Astrocyte of the spinal cord (primary cell): ENCODE measurements at places on chromosomes 6 and 20.
A peak's percentile ranks its signal among the peaks of the same experiment; 100 is the strongest.

GRCh38 chr6:44837741-44838140 is 450.2 kb downstream of the CDC5L start:
- no peak for DNase-seq

- no peak for DNase-seq
These were observed 282.7 kb downstream of the TBC1D7 start for GRCh38 chr6:13045676-13046075.

DNA sequence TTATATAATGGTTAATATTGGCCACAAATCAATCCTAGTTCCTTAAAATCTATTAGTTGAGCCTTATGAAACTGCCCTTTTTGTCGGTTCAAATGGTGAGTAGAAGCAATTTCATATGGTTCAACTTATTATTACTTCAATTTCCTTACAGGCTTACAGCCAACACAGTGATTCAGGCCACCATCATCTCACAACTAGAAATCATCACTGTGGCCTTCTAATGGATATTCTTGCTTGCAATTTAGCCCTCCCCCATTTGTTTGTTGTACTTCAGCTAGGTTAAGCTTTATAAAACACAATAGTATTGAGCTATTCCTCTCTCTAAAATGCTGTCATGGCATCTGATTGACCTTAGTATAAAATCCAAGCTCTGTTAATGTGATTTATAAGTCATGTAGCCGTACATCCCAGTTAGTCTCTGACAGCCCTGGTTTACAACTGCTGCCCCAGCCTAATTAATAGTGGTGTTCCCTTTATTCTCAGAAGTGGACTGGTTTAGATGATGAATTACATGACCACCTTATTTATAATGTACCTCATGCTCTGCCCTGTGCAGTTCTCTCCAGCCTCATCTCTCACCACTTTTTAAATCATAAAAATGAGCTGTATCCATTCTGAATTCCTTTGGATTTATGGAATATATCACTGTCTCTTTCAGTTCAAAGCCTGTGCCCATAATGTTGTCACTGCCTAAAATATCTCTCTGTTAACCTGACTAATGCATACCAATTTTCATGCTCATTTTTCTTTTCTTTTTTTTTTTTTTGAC is 36.7 kb downstream of the LAMA2 start:
- DNase-seq, result peak; percentile 33

- DNase-seq, result no peak
These were observed 160.6 kb upstream of the GGTLC1 start for GRCh38 chr20:24149175-24149574.

- DNase-seq, result no peak
These were observed 72.5 kb downstream of the TCP11 start for GRCh38 chr6:35068644-35069043.

DNA sequence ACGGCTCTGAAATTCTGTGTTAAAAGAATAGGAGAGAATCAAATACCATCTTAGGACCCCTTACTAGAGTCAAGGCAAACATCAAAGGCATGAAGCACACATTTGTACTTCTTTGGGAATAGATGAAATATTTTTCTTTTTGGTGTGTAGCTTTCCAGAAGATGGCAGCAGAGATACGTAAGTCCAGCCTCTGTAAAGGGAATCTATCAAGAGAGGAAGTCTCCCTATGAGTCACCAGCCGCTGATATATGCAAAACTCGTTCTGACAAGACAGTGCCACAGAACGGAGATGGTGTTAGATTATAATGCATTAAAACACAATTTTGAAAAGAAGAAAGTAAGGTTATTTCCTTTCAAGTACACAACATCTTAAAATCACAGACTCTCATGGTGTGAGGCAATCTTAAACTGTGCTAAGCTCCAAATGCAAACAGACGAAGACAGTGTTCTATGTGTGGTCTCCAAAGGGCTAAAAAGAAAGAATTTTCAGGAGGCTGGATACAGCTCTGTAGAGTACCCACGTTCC is 120.0 kb upstream of the AGPAT4 start:
- peak; percentile 91 for DNase-seq

GRCh38 chr6:124131259-124131658 is 327.6 kb downstream of the NKAIN2 start:
- DNase-seq, result peak; percentile 87

DNA sequence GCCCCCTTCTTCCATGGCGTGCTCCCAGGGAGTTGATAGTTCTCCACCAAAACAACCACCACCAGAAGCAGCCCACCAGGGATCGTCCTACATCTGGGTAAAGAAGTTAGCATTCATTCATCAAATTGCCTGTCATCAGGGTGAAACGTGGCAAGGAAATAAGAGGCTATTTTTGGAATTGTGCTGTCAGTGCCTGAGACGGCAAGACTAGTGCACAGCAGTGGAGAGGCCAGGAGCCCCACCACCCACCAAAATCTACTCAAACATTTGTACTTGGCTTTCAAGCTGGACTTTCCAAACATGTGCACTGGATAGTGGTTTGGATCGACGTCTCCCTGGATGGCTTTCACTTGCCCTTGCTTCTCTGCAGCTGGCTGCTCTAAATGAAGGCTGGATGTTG is 44.8 kb downstream of the TXNDC5 start:
- no peak for DNase-seq

- no peak for DNase-seq
These were observed 71.6 kb downstream of the KIF6 start for GRCh38 chr6:39653612-39654011.

DNA sequence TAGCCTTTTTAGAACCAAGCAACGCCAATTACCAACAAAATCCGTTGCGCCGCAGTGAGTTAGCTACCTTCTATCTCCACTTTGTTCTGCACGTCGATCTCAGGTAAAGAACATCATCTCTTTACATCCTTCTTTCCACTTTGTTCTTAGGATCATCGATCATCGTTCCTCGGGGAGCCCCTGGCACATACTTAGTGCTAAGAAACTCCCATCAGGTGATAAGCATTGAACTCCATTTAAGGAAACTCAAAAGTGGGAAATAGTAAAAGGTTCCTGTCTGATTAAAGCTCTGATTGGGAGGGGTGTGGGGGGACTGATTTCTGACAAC is 227.0 kb upstream of the PRSS16 start:
- no peak for DNase-seq

DNA sequence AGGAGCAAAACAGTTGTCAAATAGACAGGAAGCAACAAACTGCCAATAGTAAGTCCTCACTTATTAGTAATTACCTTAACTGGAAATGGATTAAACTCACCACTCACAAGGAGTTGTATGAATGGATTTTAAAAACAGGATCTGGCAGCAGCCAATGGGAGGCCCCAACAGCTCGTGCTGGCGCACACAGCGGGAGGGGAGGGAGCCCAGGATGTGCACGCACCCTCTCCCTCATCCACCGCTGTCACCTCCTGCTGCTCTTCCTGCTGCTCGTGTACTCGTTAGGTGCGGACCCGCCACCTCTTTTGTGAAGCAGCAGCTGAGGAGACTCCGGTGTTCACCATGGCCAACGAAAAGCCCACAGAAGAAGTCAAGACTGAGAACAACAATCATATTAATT is at the start of gene SUMO4:
TSS of gene SUMO4 (plus strand) at position 213 of the 400 bp plus-strand sequence. CDS start at position 343, 130 bp downstream.
- DNase-seq, result no peak

GRCh38 chr6:11194356-11195218 is 37.9 kb downstream of the NEDD9 start:
- DNase-seq, result peak; percentile 89

DNA sequence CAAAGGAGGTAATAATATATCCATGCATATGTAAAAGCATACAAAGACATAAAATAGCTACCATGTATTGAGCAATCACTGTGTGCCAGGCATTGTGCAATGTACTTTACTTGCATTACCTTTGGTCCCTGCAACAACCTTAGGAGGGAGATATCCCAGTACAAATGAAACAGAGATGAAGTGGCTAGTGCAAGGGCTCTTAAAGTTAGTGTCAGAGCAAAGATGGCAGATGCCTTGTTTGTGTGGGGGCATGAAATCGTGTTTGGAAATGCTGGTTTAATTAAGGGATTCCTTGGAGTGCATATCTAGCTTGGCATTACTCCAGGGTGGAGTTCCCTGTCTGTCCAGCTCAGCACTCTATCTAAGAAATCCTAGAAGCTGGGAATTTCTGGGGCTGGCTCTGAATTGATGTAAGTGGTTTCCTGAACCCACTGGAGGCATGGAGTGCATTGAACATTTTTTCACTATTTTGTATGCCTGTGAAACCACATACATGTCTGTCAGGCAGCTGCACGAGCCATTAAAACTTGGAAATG is 9.8 kb downstream of the PAQR8 start:
- peak; percentile 42 for DNase-seq

- no peak for DNase-seq
These were observed 12.7 kb downstream of the DEF6 start for GRCh38 chr6:35310265-35310831.

GRCh38 chr6:35203680-35204079 is 10.1 kb upstream of the SCUBE3 start:
- no peak for DNase-seq

GRCh38 chr6:47188588-47189021 is 121.1 kb downstream of the TNFRSF21 start:
- peak; percentile 68 for DNase-seq

DNA sequence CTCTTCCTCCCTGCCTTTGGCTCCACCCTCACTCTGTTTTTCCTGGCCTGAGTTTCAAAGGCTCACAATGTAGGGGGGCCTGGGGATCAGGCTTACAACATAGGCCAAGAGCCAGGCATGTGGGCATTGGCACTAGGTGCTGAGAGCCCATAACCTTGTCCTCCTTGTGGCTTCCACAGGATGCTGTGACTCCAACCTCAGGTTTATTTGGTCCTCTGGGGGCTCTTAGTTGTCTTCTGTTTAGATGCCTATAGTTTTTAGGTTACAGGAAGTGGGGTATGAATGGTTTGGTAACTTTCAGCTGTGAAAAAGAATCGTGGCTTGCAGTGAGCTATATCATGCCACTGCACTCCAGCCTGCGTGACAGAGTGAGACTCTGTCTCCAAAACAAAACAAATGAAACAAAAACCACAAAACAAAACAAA is 25.6 kb downstream of the MMP24 start:
- DNase-seq, result no peak

GRCh38 chr6:108482559-108482958 is 78.2 kb upstream of the FOXO3 start:
- no peak for DNase-seq
